Activated T-cell treated with anti-CD3 and anti-CD28 coated beads for 48 hours (primary cell): ENCODE measurements at places on chromosomes 1 and 21.

DNA sequence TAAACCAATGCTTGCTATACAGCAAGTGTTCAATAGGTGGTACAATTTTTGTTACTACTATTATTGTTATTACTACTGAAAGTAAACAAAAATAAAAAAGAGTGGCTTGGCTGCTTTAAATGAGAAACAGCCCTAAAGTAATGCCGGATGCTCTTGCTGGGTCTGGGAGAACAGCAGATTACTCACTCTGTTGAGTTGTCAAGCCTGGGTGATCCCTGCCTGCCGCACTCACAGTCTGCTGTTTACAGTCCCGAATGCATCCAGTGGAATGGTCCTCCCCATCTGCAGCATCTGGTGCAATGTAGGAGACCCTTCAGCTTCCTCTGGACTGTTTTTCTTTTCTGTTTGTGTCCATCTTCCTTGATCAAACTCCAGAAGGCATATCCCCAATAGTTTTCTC, 102.7 kb upstream of the IVNS1ABP start:
- DNase-seq, result no peak

- no peak for DNase-seq
Measured at GRCh38 chr1:6261615-6261995, 707 bp upstream of the GPR153 start.

DNA sequence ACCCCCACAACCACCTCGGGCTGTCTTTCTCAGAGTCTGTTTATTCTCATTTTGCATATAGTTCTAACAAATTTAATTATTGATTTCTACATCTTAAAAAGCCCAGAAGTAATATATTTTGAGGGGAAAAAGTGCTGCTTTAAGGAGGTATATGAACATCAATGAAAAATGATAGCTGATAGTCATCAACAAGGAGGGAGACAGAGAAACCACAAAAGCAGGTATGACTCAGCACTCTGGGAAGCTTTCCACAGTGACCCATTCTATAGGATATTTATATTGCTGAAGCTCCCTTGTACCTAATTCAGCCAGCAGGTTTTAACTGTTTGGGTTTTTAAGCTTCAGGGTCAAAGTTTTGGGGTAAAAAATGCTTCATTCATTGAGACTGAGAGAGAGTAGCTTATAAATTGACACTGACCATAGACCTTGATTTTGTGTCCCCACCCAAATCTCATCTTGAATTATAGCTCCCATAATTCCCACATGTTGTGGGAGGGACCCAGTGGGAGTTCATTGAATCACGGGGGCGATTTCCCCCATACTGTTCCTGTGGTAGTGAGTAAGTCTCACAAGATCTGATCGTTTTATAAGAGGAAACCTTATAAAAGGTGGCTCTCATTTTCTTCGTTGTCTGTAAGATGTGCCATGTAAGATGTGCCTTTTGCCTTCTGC, 27.4 kb downstream of the VANGL1 start:
- DNase-seq, result no peak

GRCh38 chr1:118985640-118986554, 2.2 kb downstream of the TBX15 start:
- DNase-seq, result no peak

GRCh38 chr1:164671966-164672571, 113.1 kb downstream of the PBX1 start:
- DNase-seq, result no peak

DNA sequence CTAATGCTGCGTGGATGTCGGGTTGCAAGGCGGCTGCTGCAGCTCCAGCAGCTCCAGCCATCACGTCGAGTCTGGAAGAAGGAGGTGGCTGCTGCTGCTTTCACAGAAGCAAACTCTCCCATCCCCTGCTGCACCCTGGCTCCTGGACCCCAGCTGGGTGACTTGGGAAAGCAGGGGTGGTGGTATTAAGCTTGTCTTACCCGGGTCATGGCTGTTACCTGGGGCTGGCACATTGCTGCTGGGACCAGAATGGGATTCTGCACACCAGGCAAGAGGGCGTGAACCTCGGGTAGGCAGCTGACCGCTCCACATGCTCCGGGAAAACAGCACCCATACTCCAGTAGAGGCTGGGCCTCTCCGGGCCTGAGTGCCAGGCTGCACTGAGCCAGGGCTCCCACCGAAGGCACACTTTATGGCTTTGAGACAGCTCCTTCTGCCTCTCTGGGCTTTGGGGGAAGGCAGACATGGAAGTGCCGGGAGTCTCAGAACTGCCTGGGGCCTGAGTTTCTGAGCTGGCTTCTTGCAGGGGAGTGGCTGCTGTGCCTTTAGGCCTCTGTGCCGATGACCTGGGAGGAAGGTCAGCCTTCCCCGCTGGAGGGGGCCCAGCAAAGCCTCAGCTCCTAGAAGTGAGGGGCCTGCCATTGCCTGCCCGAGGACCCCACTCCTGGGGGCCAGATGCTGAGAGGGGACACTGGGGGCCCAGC, 1.2 kb downstream of the SMIM1 start:
- DNase-seq, result no peak

- no peak for DNase-seq
Measured at GRCh38 chr1:83929184-83929583, 69.7 kb downstream of the TTLL7 start.

- DNase-seq, result no peak
Measured at GRCh38 chr1:16063226-16063829, 10.1 kb downstream of the FAM131C start.

DNA sequence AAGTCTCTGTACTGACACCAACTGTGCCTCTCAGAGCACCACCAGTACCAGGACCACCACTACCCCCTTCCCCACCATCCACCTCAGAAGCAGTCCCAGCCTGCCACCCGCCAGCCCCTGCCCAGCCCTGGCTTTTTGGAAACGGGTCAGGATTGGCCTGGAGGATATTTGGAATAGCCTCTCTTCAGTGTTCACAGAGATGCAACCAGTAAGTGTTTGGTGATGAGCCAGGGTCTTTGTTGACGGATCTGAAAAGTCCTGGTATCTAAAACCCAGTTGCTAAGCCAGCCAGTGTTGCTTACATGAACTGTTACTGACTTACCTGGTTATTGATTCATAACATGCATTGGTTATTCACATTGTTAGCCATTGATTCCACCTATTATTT, 1.1 kb downstream of the C1orf56 start:
- no peak for DNase-seq

DNA sequence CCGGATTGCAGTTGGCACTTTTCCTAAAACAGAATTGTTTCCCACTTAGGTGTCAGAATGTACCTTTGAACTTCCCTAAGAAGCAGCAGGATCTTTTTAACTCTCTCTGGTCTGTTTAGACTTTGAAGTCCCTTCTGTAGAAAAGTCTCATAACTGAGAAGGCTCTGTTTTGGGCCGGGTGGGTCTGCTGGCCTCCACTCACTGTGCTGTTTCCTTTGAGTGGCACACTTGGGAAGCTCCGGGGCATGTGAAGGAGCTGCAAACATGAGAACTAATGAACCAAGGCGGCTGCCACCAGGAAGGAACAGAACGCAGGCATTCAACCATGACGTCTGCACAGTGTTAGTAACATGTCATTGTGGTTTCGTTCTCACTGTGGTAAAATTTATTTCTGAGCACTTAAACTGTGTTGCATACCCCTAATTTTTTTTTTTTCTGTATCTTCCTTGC, 19.5 kb upstream of the NCMAP start:
- DNase-seq, result peak; percentile 52

DNA sequence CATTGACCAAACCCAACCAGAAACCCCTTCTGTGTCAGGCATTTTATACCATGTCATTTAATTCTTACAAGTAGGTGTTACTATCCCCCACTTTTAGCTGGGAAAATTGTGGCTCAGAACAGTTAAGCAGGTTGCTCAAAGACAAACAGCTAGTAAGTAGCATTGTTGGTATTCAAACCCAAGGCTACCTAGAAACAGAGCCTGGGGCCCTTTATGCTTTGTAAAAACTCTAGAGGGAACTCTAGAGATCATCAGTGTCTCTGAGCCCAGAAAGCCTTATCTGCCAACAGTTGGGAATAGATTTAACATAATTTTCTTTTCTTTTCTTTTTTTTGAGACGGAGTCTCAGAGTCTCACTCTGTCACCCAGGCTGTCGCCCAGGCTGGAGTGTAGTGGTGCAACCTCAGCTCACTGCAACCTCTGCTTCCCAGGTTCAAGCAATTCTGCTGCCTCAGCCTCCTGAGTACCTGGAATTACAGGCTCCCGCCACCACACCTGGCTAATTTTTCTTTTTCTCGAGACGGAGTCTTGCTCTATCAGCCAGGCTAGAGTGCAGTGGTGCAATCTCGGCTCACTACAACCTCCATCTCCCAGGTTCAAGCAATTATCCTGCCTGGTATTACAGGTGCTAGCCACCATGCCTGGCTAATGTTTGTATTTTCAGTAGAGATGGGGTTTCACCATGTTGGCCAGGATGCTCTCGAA, 48.5 kb upstream of the OSBPL9 start:
- DNase-seq, result no peak

DNA sequence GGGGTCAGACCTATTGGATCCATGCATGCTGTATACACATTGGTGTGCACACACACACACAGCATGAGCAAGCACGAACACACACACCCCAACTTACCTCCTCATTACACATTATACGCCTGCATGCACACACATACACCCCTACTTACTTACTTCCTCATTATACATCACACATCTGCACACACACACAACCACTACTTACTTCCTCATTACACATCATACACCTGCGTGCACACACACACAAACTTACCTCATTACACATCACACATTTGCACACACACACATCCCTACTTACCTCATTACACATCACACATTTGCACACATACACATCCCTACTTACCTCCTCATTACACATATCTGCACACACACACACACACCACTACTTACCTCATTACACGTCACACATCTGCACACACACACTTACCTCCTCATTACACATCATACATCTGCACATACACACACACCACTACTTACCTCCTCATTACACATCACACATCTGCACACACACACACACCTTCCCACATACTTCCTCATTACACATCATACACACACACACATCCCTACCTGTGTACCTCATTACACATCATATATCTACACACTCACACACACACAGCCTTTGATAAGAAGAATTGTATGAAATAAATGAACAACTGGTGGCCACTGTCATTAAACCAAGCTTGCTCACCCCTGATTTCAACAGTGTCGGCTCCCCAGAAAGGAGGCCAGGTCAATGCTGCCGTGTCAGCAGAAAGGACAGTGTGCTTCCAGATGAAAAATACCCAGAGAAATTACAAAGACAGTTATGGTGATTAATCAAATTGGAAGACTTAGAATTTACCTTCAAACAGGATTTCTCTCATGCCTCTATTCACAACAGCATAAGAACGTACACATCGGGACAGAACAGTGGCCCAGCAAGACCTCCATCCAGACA, 117.8 kb downstream of the SETD4 start:
- DNase-seq, result no peak

- DNase-seq, result no peak
Measured at GRCh38 chr21:15199414-15200383, 134.9 kb upstream of the NRIP1 start.

GRCh38 chr1:205229916-205230700, 2.4 kb downstream of the TMCC2 start:
- DNase-seq, result no peak
